ENCODE measurements at places on chromosomes 5 and 9.

GRCh38 chr5:137275083-137275482 lies 224.0 kb downstream of the SPOCK1 start:
- H3K27ac ChIP-seq, result no peak overlapping the region
- no peak overlapping the region for H3K4me3 ChIP-seq
- no peaks in the 10 kb centered on the region for H3K36me3 ChIP-seq
- no peaks in the 10 kb centered on the region for H3K4me1 ChIP-seq

- peaks cover 4% of the 10 kb centered on the region for H3K36me3 ChIP-seq
- no peak overlapping the region for H3K4me3 ChIP-seq
- no peaks in the 10 kb centered on the region for H3K4me1 ChIP-seq
- no peak overlapping the region for H3K27ac ChIP-seq
- peaks cover 47% of the 10 kb centered on the region for H3K27me3 ChIP-seq
Measured at GRCh38 chr5:55816342-55816741, 34.8 kb upstream of the IL31RA start.

- H3K27me3 ChIP-seq, result no peaks in the 10 kb centered on the region
- no peak overlapping the region for H3K27ac ChIP-seq
- no peak overlapping the region for H3K4me3 ChIP-seq
Measured at GRCh38 chr5:34035756-34036155, 7.3 kb downstream of the C1QTNF3 start.

GRCh38 chr9:89940625-89941024 lies 335.8 kb downstream of the GADD45G start:
- H3K27ac ChIP-seq, result no peak overlapping the region
- no peak for DNase-seq
- H3K36me3 ChIP-seq, result peaks cover 3% of the 10 kb centered on the region
- no peaks in the 10 kb centered on the region for H3K4me1 ChIP-seq
- peaks cover 80% of the 10 kb centered on the region for H3K27me3 ChIP-seq

- no peak for DNase-seq
- no peak overlapping the region for H3K4me3 ChIP-seq
- H3K4me1 ChIP-seq, result no peaks in the 10 kb centered on the region
Measured at GRCh38 chr9:113431191-113431590, 20.6 kb downstream of the C9orf43 start.

DNA sequence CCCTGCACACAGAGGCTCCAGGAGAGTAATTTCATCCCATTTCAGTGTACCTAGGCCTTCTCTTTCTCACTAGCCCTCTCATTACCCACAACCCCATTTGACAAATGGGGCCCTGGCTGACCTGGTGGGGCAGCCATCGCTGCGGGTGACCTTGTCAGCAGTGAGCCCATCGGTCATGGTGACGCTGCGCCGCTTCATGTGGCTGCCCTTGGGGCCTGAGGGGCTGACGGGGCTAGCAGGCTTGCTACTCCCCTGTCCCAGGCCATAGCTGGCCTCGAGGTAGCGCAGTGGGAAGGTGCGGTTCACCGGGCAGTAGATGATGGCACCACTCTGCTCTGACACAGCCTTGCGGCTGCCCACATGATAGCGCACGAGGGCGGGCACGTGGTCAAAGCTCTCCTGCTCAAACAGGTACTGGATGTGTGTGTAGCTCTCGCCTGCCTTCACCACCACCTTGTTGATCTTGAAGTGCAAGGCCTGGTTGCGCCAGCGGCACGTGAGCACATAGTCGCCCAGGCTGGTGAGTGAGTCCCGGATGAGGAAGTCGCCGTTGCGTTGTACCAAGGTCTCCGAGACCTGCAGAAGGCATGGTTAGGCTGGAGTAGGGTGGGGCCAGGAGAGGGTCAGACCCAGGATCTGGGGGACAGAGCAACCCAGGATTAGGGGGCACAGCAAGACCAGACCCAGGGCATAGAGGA lies 14.1 kb upstream of the TOR2A start:
- H3K4me1 ChIP-seq, result peaks cover 26% of the 10 kb centered on the region
- DNase-seq, result no peak
- H3K4me3 ChIP-seq, result no peak overlapping the region

DNA sequence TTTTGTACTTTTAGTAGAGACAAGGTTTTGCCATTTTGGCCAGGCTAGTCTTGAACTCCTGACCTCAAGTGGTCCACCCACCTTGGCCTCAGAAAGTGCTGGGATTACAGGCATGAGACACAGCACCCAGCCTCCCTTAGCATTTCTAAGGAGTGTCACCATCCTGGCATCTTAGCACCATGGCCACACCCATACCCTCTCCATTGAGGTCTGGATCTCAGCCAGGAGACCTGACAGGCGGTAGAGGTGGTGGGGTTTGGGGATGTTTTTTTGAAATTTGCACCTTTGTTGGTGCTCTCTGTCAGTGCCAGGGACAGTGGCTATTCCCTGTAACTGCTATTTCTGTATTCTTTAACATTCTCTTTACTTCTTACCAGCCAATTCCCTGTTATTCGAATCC lies 72.5 kb downstream of the TRIM36 start:
- H3K27ac ChIP-seq, result no peak overlapping the region
- peaks cover 12% of the 10 kb centered on the region for H3K27me3 ChIP-seq
- no peaks in the 10 kb centered on the region for H3K36me3 ChIP-seq
- H3K4me3 ChIP-seq, result no peak overlapping the region

- peak overlapping the region; percentile 88 for H3K27ac ChIP-seq
- H3K27me3 ChIP-seq, result no peaks in the 10 kb centered on the region
- no peak for DNase-seq
- H3K4me3 ChIP-seq, result no peak overlapping the region
- H3K36me3 ChIP-seq, result no peaks in the 10 kb centered on the region
Measured at GRCh38 chr9:124292696-124293593, 35.2 kb downstream of the NEK6 start.

GRCh38 chr9:130347931-130348330 lies 82.4 kb downstream of the HMCN2 start:
- no peaks in the 10 kb centered on the region for H3K36me3 ChIP-seq
- H3K27ac ChIP-seq, result no peak overlapping the region
- H3K27me3 ChIP-seq, result no peaks in the 10 kb centered on the region

DNA sequence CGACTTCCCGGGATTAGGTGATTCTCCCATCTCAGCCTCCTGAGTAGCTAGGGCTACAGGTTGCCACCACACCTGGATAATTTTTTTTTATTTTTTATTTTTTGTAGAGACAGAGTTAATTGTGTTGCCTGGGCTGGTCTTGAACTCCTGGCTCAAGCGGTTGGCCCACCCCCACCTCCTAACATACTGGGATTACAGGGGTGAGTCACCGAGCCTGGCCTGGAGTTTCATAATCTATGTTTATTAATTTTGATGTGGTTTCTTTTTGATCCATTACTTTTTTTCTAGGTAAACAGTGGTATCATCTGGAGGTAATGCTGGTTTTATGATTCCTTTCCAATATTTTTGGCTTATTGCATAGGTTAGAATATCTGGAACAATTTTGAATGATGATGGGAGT lies 54.2 kb downstream of the KIAA1958 start:
- H3K36me3 ChIP-seq, result no peaks in the 10 kb centered on the region
- H3K4me3 ChIP-seq, result no peak overlapping the region
- no peak overlapping the region for H3K27ac ChIP-seq
- DNase-seq, result no peak
- H3K27me3 ChIP-seq, result peaks cover 5% of the 10 kb centered on the region

GRCh38 chr5:157511651-157512644 lies 51.9 kb downstream of the NIPAL4 start:
- DNase-seq, result no peak
- no peaks in the 10 kb centered on the region for H3K27me3 ChIP-seq
- peaks cover 5% of the 10 kb centered on the region for H3K4me1 ChIP-seq
- H3K36me3 ChIP-seq, result peaks cover 19% of the 10 kb centered on the region

DNA sequence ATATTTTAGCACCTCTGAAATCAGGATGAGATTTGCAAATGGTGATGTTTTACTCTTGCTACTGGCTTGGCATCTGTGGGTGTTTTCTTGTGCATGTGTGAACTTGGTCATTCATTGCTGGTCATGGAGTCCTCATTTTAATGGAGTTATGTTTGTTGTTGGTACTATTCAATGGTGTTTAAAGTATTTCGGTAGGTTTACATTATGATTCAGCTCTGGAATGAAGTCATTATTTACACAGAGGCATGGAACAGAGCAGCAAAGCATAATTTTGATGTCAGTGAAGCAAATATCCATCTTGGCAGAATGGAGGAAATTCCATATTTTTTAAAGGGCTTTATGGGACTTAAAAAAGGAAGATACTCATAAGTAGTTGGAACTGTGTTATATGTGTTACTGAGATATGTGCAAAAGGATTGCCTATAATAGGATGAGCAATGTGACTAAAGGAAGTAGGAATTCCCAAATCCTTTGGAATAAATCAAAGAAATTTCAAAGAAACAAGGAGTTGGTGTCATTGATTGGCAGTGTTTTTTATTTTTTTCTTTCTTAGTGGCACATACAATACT lies 147.4 kb downstream of the ACTBL2 start:
- peaks cover 31% of the 10 kb centered on the region for H3K27me3 ChIP-seq
- H3K4me1 ChIP-seq, result no peaks in the 10 kb centered on the region
- no peak overlapping the region for H3K4me3 ChIP-seq
- no peak for DNase-seq
- no peaks in the 10 kb centered on the region for H3K36me3 ChIP-seq
- H3K27ac ChIP-seq, result no peak overlapping the region

DNA sequence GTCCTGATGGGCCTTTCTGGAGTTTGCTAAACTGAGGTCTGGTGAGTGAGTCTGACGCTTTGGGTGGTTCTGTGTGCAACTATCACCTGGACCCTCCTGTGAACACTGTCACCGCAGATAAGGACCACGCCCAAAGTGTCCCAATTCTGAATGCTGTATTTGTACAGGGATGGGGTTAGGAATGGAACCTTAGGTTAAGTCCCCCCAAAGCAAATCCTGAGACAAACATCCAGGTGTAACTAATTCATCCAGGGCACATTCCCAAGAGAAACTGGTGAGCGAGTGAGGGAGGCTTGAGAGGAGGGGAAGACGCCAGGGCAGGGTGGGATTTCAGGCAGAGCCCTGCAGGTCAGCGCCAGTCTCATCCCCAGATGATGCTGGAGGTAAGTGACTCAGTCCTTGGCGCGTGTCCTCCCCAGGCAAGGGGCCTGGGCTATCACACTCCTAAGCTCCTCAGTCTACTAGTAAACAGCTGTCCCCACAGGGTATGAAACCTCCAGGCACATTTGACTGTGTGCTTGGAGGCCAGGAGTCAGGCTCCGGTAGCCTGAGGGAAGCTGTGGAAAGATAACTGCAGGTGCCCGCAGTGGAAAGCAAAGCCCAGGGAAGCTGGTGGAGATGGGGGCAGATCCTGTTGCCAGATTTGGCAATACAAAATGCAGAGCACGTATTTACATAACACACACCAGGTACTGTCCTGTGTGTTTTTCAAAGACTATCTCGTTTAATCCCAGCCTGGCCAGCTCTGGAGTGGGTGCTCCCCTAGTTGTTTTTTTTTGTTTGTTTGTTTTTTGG lies 66.7 kb downstream of the IL6ST start:
- H3K36me3 ChIP-seq, result no peaks in the 10 kb centered on the region
- DNase-seq, result no peak
- H3K4me3 ChIP-seq, result no peak overlapping the region
- no peak overlapping the region for H3K27ac ChIP-seq
- peaks cover 21% of the 10 kb centered on the region for H3K27me3 ChIP-seq
- H3K4me1 ChIP-seq, result peaks cover 10% of the 10 kb centered on the region

DNA sequence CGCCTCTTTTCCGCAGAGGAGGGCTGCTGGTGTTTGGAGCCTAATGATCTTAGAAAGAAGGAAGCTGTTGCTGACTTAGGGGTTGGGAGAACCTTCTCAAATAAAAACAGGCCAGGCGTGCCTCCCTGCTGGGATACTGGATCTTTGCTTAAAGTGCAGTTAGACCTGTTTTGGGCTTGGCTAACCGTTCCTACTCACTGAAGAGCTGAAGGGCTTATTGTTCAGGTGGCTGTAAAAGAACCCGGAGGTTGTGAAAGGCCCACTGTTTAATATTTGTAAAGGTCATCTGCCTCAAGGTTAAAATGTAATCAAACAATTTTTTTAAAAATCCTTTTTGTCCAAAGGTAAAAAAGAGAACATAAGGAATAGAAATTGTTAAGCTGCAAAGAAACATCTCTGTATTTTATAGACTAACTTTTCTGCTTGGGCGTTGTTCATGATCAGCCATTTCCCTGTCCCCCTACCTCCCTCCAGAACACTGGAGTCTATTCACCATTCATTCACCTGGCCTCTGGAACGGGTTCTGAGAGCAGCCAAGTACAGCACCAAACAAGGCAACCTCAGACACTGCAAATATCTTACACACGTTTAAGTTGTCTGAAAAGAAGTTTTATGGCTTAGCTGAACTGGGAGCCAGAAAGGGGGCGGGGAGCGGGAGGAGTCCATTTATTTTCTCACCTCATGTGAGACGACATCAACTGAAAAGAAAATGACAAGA lies 18.6 kb upstream of the MTMR12 start:
- H3K36me3 ChIP-seq, result no peaks in the 10 kb centered on the region
- no peak for DNase-seq
- no peaks in the 10 kb centered on the region for H3K4me1 ChIP-seq
- no peak overlapping the region for H3K4me3 ChIP-seq

DNA sequence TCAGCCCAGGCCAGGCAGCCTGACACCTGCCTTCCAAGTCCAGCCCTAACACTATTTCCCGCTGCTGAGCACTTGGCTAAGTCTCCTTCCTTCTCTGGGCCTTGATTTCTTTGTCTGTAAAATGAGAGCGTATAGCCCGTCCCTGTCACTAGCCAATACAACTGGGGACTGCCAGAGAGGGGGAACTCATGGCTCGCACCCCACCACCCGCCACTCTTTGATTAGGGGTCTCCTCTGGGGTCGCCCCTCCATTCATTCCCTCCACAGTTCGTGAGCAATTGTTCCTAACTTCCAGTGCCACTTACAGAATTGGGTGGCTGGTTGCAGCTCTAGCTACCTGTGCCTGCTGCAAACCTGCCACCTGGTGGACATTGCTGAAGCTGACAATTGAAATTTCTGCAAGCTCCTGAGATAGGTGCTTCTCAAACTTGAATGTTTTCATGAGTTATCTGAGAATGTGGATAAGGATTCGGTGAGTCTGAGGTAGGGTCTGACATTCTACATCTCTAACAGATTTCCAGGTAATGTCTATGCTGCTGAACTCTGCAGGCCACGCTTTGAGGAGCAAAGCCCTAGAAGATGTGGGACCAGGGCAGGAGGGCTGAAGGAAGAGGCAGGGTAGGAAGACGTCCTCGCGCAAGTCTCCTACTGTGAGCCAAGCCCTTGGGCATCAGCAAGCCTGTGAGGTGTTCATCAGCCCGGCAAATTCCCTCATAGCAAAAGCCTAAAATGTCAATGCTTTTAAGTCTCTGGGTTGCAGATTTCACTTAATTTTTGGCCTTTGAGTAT lies 13.3 kb upstream of the RECK start:
- no peak overlapping the region for H3K4me3 ChIP-seq
- H3K36me3 ChIP-seq, result peaks cover 3% of the 10 kb centered on the region
- no peak overlapping the region for H3K27ac ChIP-seq
- no peaks in the 10 kb centered on the region for H3K4me1 ChIP-seq

- H3K27ac ChIP-seq, result no peak overlapping the region
- H3K4me3 ChIP-seq, result no peak overlapping the region
- peaks cover 6% of the 10 kb centered on the region for H3K36me3 ChIP-seq
- H3K27me3 ChIP-seq, result no peaks in the 10 kb centered on the region
Measured at GRCh38 chr9:136001231-136001630, 40.1 kb upstream of the UBAC1 start.
